ENCODE measurements at places on chromosomes 6 and 20. TPM values are rescaled to one million over a fixed set of nuclear protein-coding genes. Genes with fewer than 3 reads are reported as not detected.

- no peaks in the 10 kb centered on the region for H3K36me3 ChIP-seq
- H3K27ac ChIP-seq = no peak overlapping the region
- H3K27me3 ChIP-seq = no peaks in the 10 kb centered on the region
- no peak overlapping the region for H3K4me3 ChIP-seq
- DNase-seq = no peak
These were observed 438.2 kb downstream of the CD83 start for GRCh38 chr6:14555804-14556203.

The SOX4 gene
- 16.1 TPM for polyA plus RNA-seq

- H3K36me3 ChIP-seq = no peaks in the 10 kb centered on the region
- H3K27me3 ChIP-seq = no peaks in the 10 kb centered on the region
- DNase-seq = no peak
- H3K4me1 ChIP-seq = no peaks in the 10 kb centered on the region
- H3K4me3 ChIP-seq = no peak overlapping the region
These were observed 60.4 kb downstream of the SOBP start for GRCh38 chr6:107550241-107550840.

The FAM110A gene
- 5.5 TPM for polyA plus RNA-seq

DNA sequence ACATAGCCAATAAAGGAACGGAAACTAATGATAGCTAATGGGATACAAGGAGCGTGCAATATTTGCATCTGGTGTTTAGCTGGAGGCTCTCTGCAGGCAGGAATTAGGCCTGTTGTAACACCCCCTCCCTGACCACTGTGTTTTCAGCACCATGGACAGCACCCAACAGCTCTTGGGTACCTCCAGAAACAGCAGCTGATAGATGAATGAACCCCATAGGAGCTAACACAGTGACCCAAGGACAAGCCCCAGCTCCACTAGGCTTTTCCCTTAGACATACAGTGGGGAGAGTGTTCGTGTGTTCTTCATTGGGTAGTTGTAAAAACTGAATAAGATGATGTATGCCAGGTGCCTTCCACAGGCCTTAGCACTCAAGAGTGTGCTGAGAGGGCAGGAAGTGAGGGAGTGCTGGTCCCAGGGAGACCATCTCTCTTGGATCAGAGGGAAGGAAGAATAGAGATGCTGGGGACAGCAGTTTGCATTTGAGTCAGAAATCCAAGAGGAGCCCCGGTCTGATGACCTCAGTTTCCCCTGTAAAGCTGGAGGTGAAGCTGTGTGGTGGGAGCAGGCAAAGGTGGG, 161.3 kb downstream of the PHACTR3 start:
- H3K4me1 ChIP-seq = no peaks in the 10 kb centered on the region
- no peaks in the 10 kb centered on the region for H3K27me3 ChIP-seq
- peak; percentile 21 for DNase-seq
- no peaks in the 10 kb centered on the region for H3K36me3 ChIP-seq

Measured in testis (tissue), 5 donors.